ENCODE measurements at places on chromosomes 16 and 17. TPM values are rescaled to one million over a fixed set of nuclear protein-coding genes. Genes with fewer than 3 reads are reported as not detected.

AANAT gene
- total RNA-seq, result not detected

RDM1 gene
- 2.2 TPM for total RNA-seq

- no peak for DNase-seq
Observed at GRCh38 chr17:14972844-14973243, 292.3 kb downstream of the PMP22 start.

LRRC37A2 gene
- 1.2 TPM for total RNA-seq

DHRS7C gene
- not detected for total RNA-seq

UBE2G1 gene
- 70.9 TPM for total RNA-seq

DNA sequence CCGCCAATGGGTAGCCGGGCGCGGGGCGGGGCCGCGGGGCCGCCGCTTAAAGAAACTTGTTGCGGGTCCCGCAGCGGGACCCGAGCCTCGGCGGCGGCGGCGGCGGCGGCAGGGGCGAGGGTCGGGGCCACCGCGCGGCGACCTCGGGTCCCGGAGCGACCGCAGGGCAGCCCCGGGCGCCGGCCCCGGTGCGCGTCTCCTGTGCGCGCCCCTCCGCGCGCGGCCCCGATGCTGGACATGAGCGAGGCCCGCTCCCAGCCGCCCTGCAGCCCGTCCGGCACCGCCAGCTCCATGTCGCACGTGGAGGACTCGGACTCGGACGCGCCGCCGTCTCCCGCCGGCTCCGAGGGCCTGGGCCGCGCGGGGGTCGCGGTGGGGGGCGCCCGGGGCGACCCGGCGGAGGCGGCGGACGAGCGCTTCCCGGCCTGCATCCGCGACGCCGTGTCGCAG lies at the start of gene SOX8:
TSS of gene SOX8 (plus strand) at position 76 of the 450 bp plus-strand sequence. CDS start at position 229, 153 bp downstream.
- DNase-seq, result no peak

GRCh38 chr17:48150597-48151001 lies 43.0 kb downstream of the SNX11 start:
- no peak for DNase-seq

DNA sequence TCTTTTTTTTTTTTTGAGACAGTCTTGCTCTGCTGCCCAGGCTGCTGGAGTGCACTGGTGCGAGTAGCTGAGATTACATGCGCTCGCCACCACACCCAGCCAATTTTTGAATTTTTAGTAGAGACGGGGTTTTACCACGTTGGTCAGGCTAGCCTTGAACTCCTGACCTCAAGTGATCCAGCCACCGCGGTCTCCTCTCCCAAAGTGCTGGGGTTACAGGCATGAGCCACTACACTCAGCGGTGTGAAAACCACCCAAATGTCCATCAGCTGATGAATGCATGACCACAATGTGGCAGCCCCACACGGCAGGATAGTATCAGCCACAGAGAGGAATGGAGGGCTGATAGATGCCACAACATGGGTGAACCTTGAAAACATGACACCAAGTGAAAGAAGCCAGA lies 2.1 kb downstream of the P2RX5 start:
- DNase-seq, result no peak

DNA sequence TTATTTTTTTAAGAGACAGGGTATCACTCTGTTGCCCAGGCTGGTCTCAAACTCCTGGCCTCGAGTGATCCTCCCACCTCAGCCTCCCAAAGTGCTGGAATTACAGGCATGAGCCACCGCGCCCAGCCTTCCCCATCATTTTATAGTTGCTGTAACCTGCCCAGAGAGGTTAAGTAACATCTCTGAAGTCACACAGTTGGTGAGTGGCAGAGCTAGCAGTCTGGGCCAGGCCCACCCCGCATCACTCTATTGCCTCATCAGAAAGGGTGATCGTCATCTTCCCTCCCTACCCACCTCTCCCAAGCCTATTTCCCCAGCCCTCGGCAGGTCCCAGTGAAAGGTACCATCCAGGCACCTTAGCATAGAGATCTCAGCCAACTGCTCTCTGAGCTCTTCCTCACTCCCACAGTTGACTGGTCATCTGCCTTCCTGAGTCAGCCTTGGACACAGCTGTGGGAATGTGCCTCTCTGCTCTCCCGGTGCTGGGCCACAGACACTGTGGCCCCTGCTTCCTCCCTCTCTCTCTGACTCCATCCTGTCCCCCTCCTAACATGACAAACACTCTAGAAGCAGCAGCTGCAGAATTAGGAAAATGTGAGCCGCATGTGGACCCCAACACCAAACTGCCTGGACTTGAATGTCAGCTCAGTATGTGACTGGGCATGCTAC lies 57.1 kb downstream of the SCNN1B start:
- DNase-seq, result no peak

- peak; percentile 11 for DNase-seq
Observed at GRCh38 chr16:58125781-58126335, 3.3 kb downstream of the CFAP20 start.

DNA sequence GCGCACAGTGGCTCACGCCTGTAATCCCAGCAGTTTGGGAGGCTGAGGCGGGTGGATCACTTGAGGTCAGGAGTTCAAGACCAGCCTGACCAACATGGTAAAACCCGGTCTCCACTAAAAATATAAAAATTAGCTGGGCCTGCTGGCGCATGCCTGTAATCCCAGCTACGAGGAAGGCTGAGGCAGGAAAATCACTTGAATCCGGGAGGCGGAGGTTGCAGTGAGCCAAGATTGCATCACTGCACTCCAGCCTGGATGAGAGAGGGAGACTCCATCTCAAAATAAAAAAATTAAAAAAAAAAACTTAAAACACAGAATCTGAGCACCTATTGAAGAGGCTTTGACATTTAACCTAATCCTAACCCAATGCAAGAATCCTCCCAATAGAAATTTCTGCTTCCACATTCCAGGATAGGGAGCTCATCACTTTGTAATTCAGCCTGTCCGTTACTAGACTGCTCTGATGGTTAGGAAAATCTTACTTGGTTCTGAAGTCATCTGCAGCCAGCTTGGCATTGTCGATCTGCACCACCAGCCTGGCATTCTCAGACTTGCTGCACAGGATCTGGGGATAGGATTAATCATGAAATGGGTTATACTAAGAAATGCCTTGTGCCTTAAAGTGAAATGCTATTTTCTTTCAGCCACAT lies 2.1 kb downstream of the KRT33B start:
- DNase-seq, result no peak

Measured in G401 (cell line).